ENCODE measurements at places on chromosomes 16 and 17.

DNA sequence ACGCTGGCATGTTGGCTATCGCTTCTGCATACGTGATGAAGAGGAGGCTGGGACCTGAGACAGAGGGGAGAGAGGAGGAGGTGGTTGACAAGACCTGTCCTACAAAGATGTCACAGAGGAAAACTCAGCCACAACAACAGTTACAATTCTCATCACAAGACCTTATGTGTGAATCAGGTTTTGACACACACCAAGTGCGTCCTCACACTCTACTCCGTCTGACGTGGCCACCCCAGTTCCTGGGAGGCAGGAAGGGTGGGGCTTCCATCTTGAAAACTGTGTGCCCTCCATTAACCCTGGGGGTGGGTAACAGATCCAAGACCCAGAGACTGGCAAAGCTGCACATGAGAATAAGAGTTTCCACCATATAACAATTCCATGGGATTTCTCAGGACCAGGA, 24.1 kb downstream of the SLC6A4 start:
- DNase-seq = no peak

- DNase-seq = no peak
Measured at GRCh38 chr17:80358861-80359260, 56.1 kb upstream of the ENDOV start.

DNA sequence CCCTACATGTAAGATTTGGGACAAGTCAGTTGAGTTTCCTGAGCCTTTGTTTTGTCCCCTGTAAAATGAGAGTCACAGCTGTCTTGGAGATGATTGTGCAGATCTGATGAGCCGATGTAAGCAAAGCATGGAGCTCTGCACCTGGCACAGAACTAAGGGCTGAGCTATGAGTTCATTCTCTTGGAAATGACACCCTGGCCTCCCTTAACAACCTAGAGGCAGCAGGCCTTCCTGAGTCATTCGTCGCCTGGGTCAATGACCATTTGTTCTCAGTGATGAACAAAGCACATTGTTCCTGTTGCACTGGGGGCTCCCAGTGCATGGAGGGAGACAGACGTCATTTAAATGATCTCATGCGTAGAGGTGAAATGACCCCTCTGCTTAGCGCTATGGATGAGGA, 62.8 kb upstream of the GCSH start:
- DNase-seq = no peak

GRCh38 chr17:7311110-7311705, 3.8 kb downstream of the EIF5A start:
- DNase-seq = no peak

GRCh38 chr17:35433075-35433894, 985 bp upstream of the SLFN12 start:
- peak; percentile 90 for DNase-seq

GRCh38 chr17:31788956-31789355, 70.1 kb downstream of the COPRS start:
- DNase-seq = no peak

DNA sequence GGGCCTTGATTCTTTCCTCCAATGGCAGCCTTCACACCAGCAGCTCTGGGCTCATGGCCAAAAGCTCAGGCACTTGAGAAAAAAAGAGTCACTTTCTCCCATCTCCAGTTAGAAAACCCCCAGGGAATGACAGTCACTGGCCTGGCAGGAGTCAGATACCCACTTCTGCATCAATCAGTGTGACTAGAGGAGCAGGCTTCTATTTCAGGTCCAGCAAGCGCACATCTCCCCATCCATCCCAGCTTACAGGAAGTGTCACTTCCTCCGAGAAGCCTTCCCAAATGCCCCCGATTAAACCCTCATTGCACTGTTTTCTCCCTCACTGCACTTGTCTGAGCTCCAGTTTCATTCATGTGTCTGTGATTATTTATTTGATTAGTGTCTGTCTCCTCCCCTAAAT, 30.4 kb upstream of the CCL1 start:
- DNase-seq = no peak

DNA sequence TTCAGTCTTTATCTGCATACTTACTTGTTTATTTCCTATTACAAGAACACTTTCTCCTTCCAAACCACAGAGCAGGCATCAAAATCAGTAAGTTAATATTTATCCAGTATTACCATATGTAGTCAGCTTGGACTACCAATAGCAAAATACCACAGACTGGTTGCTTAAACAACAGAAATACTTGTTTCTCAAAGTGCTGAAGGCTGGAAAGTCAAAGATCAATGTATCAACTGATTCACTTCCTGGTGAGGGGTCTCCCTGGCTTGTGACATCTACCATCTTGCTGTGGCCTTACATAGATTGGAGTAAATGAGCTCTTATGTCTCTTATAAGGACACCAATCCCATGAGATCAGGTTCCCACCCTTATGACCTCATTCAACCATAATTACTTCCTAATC, 2.6 kb downstream of the STXBP4 start:
- DNase-seq = no peak

GRCh38 chr16:68194251-68194650, 41.7 kb downstream of the ESRP2 start:
- DNase-seq = no peak

DNA sequence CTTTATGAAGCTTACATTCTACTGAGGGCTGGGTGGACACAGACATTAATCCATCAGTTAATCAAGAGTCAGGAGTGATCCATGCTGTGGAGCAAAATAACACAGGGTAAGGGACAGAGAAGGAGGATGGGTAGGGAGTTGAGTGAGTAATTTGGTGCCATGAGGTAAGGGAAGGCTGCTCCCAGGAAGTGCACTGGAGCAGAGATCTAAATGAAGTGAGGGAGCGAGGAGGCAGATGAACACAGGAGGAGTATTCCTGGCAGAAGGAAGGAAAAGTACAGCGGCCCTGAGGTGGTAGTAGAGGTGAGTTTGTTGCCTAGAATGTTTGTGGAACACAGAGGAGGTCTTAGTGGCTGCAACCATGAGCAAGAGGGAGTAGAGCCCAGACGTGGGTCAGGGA, 34.8 kb downstream of the ASIC2 start:
- no peak for DNase-seq

DNA sequence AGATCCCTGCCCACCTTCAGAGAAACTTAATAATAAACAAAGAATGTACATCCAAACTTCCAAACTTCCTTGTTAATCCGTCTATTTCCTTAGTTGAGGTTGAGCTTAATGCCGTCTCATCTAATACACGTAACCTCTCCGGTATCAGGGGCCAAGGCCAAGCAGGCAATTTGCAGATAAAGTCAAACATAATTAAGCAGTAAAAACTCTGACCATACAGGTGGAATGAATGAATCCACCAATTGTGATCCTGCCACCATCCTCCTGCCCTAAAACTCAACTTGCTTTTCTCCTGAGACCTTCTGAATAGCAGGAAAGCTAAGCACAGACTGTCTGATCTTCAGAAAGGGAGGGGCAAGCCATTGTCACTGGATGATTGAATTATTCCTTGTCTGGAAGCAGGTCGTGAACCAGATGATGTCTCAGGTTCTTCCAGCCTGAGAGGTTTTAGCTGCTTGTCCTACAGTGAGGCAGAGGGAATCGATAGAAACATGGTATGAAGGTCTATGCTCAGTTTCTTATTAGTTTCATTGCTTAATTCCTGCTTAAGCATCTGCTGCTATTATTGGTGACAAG, 1111.8 kb upstream of the EEF2KMT start:
- no peak for DNase-seq

Data from CD4-positive, alpha-beta T cell treated with Interleukin-4 for 4 hours (primary cell).